SIG-M5 (cell line): ENCODE measurements at places on chromosomes 4 and X.

GRCh38 chr4:41748571-41749475 lies at the start of gene PHOX2B:
TSS of gene PHOX2B (minus strand) at chr4:41748725. CDS start at chr4:41748610, 115 bp downstream.
- DNase-seq, result no peak

GRCh38 chr4:69754926-69755580 lies 5.4 kb downstream of the SULT1B1 start:
- no peak for DNase-seq

GRCh38 chr4:156773648-156774357 lies 197.8 kb downstream of the PDGFC start:
- DNase-seq, result no peak

DNA sequence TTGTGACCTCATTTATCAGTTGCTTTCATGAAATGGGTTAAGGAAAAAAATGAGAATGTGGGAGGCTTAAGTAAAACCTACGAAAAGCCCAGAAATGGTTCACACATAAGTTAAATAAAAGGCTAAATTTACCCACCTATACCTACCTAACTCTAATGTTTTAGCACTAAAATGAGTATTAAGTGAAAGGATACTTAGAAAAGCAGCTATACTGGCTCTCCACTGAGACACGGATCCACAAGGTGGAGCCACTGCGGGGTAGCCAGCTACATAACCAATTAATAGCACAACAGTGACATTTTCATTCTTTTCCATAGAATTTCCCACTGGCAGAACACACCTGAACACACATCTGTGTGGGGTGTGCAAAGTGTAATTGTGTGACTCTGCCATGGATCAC lies 101.9 kb downstream of the MAML3 start:
- DNase-seq, result no peak

- no peak for DNase-seq
Observed at GRCh38 chrX:119381349-119381944, 17.7 kb upstream of the SLC25A43 start.

- no peak for DNase-seq
Observed at GRCh38 chrX:29841750-29842149, 373.6 kb upstream of the MAGEB2 start.

GRCh38 chr4:93263166-93263565 lies 565.4 kb upstream of the ATOH1 start:
- no peak for DNase-seq

- no peak for DNase-seq
Observed at GRCh38 chrX:42117318-42117717, 194.0 kb upstream of the CASK start.

- no peak for DNase-seq
Observed at GRCh38 chr4:118964891-118965411, 76.3 kb downstream of the SYNPO2 start.

DNA sequence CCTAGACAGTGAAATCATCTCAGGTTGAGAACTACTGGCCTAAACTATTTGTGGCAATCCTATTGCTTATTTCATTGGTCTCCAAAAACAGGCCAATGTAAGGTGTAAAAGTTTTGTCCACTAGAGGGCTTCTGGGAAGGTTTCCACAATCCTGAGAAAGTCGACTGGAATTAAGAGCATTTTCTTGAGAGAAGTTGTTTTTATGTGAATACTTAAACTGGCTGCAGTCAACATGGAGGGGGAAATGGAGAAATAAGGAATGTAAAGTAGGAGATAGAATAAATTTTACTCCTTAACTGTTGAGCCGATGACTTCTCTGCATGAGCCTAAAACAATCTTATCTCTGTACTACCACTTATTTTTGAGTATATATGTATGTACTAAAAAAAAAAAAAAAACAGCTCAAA lies 11.0 kb upstream of the EIF4E start:
- DNase-seq, result no peak

- DNase-seq, result no peak
Observed at GRCh38 chr4:125268068-125268755, 46.5 kb upstream of the FAT4 start.

DNA sequence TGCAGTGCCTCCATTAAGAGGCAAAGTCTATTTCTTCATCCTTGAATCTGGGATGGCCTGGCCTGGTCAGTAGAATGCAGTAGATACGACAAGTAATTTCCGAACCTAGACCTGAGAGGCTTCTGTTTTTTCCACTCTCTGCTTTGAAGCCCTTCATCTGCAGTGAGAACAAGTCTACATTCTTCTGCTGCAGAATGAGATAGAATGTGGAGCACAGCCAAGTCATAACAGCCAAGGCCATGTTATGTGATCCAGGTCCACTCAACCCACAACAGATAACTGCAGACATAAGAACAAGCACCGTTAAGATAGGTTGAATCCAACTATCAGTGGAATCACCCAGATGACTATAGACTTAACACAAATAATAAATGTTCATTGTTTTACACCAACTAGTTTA lies 1297.7 kb downstream of the C4orf33 start:
- no peak for DNase-seq

DNA sequence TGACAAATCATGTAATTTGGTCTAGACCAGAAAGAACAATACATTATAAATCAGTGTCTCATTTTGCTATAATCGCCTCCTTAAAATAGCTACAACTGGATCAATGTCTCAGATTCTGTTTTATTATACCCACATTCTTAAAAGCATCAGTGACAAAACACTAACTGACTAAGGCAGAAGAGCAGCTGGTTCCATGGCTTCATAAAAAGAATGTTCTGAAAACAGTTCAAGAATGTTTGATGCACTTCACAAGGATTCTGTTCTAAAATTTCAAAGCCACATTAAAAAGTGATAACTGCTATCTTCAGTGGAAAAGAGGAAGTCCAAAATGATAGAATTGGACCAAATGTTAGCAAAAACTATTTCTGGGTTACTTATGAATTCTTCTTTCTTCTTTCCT lies 69.8 kb downstream of the COL25A1 start:
- DNase-seq, result no peak

DNA sequence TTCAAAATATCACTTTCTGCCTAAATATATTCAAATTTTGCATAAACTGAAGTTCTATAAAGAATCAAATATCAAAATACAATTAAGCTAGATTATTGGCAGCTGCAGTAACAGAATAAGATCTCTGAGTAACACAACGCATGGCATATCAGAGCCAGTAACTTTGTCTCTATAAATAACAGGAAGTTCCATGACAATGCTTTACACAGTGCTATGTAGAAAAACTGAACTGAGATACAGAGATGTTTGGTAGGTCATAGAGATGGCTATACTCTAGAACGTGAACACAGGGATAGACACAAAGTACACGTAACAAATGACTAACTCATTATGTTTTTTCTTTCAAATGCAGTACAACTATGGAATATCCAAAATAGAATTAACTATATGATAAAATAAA lies 18.2 kb downstream of the UBE2D3 start:
- DNase-seq, result no peak

DNA sequence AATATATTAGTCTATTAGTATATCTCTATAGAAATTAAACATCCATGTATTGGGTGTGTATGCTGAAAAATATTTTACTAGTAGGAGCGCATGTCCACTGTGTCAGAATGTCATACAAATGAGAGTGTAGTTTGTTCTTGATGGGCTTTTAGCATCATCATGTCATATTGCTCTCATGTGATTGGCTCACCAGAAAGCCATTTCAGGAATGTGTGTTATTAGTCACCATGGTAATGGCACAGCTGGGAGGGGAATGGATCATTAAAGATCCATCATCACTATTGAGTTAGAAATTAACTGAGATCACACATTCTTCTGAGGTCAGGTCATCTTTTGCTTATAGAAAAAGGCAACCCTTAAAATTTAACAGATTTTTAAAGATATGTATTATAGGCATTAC lies 77.3 kb downstream of the PHEX start:
- DNase-seq, result no peak

DNA sequence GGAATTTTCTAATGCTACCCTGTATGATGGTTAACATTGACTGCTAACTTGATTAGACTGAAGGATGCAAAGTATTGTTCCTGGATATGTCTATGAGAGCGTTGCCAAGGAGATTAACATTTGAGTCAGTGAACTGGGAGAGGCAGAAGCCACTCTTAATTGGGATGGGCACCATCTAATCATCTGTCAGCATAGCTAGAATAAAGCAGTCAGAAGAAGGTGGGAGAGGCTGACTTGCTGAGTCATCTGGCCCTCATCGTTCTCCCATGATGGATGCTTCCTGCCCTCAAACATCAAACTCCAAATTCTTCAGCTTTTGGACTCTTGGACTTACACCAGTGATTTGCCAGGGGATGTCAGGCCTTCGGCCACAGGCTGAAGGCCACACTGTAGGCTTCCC lies 878.5 kb downstream of the PCDH7 start:
- DNase-seq, result no peak

GRCh38 chr4:186825069-186825468 lies 101.4 kb upstream of the FAT1 start:
- DNase-seq, result no peak

- no peak for DNase-seq
Observed at GRCh38 chr4:137768196-137768595, 235.9 kb upstream of the PCDH18 start.

DNA sequence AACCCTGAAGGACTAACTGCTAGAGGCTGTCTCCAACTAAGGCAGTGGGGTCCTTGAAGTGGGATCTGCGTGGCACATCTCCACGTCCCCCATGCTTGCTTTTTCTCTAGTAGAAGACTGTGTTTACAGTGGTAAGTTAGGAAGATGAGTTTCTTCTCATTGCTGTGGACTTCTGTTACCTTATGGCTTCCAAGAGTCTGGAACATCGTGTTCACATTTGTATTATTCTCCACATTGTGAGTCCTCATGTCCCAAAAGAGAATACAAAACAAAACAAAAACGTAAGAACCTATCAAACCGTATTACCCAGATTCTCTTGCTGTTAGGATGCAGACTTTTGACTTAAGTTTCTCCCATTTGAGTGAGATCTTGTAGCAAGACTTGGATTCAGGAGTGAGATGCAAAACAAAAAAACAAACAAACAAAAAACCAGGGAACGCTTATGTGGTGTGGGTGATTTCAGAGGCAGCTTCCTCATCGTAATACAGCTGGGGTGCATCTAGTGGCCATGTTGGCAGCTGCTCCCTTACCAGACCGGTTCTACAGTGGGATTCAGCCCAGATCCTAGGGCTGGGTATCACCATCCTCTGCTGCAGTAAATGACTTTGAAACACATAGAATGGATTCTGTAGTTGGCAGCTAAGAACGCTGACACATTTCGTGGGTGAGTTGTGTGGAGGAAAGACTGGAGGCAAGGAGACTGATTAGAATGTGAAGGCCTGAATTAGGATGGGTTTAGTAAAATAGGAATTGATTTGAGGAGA lies 41.3 kb downstream of the TMEM131L start:
- DNase-seq, result no peak

DNA sequence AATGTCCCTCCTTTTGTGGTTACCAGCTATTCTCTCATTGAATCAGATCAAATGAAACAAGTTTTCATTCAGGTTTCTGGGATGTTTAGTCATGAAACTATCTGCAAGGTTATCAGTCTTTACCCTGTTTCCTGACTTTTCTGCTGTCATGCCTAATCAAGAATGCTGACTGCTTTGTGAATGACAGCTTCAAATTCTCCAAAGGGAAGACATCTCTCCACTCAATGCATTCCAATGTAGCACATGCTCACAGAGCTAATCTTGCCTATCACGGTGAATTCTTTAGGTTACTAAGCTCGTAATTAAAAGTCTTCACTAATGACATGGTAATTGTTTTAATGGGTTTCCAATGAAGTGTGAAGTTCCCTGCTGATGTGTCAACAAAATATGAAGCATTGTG lies 1068.5 kb downstream of the PCDH7 start:
- DNase-seq, result no peak
